ENCODE measurements at places on chromosomes 4 and X.

- no peak for DNase-seq
These were observed 25.5 kb upstream of the RXFP1 start for GRCh38 chr4:158496030-158496741.

GRCh38 chr4:77911842-77912450 lies 49.3 kb downstream of the MRPL1 start:
- no peak for DNase-seq

- no peak for DNase-seq
These were observed 7.9 kb downstream of the FAM13A start for GRCh38 chr4:89048906-89049601.

DNA sequence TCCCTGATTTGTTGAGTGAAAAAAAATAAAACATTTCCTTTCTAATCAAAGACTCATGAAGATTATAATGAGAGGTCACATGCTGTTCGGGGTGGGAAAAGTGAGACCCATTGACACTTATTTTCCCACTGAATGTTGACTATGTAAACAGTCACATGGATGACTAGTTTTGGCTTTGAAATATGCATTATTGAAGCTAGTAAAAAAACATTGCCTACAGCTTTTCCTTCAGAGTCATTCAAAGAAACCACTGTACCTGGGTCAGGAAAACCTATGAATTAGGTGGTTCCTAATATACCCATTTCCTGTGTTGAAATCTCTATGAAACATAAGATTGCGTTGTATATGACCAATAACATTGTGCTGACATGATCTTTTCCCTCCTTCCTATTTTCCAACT lies 251.2 kb downstream of the CFAP299 start:
- DNase-seq, result no peak

DNA sequence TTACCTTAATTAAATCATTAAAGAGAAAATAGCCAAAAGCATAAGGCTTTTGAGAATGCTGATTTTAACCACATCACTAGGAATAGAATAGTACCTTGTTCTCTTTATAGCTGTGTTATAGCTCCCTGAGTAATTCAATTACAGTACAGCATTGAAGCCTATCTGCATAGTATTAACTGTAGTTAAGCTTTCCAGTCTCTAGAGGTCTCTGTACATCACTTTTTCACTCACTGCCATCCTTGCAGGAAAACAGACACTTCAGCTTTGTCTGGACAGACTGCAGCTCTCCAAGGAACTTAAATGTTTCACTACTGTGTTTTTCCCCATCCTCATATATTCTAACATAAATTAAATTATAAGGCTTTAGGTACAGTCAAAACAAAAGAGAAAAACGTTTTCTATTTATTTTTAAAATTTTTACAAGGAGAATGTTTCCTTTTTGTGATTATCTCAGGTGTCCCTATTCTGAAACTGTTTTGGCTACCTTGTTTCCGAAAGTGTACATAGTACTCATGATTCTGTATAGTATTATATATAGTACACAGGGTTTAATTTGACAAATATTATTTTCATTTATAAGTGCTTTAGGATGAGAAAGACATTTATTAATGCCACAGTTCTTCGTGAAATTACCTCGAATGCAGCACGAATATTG lies 407.9 kb downstream of the PCDH18 start:
- no peak for DNase-seq

- DNase-seq, result no peak
These were observed 243.4 kb upstream of the GK2 start for GRCh38 chr4:79651456-79651855.

DNA sequence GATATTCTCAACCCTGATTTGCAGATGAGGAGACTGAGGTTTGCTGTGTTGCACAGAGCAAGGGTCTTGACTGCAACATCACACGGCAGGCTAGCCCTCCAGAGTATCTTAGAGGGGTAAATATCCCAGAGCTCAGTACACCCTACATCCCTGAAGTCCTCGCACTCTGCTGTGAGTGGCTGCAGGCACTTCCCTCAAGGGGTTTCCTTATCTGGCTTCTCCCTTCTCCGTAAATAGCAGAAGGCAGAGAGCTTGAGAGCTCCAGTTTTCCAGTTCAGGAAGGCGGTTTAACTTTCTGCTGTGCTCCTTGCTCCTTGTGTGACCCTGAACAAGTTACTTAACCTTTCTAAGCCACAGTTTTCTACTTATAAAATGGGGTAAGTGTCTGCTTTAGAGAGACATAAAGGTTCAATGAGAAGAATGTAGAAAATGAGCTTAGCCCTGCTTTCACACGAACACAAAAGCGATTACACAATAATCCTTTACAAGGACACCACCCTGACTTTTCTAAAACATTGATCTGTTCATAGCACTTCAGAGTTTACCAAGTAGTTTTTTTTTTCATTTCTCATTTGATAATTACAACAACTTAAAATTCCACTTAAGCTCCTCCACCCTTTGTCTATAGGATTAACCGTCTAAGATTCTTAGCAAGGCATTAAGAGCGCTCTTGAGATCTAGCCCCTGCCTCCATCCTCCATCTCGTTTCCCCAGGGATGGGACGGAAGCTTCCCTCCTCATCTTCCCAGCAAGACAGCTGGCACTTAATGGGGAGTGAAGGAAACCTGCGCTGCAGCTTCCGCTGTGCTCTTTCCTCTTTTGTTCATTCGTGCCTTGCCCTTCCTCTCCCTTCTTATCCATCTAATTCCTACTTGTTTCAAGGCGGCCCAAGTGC lies 68.4 kb downstream of the TAPT1 start:
- DNase-seq, result no peak

DNA sequence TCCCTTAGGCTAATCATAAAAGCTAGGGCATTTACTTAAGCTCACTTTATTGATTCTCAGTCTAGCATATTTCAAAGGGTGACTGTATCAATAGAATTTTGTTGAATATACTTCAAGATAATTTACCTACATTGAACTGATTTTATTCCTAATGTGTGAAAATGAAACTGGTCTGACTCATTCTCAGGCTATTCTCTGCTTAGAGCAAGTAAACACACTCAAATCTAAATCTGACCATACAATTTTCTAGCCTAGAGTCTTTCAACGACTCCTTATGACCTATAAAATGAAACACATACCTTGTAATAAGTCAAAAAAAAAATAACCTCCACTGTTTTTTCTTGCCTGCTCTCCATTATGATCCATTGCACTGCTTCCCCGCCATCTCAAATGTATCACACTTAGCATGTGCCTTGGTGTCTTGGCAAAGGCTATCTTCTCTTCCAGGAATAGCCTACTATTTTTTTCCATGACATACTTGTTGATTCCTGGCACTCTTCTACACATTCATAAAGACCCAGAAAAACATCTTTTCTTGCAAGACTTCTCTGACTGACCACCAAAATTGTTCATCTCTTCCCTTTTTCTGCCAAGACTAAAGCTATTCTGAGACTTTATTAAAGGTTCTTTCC lies 965.1 kb upstream of the HS3ST1 start:
- DNase-seq, result no peak

- DNase-seq, result no peak
These were observed 101.8 kb downstream of the SLC4A4 start for GRCh38 chr4:71440612-71441011.

DNA sequence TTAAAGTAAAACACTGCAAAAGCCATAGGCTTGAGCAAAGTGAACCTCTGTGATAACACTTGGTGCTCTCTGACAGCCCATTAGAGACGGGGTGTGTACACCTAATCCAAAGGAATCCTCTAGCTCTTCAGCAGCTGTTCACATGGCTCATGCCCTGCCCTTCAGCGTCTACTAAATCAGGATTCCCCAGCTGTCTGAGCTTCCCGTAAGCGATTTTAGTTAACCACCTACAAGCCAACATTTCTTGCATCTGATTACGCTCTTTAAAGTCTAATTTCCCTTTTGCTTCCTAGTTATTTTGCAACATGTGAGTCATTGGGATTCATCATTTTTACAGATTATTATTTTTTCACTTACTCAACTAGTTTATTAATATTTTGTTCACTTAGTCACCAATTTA lies 6.5 kb downstream of the DMD start:
- no peak for DNase-seq

- no peak for DNase-seq
These were observed 4.5 kb downstream of the CXXC4 start for GRCh38 chr4:104490096-104490769.

- no peak for DNase-seq
These were observed 29.5 kb upstream of the C4orf54 start for GRCh38 chr4:99687120-99687519.

GRCh38 chrX:34918856-34919255 lies 23.7 kb upstream of the FAM47B start:
- DNase-seq, result no peak

GRCh38 chrX:40058719-40059118 lies 39.0 kb downstream of the BCOR start:
- no peak for DNase-seq

DNA sequence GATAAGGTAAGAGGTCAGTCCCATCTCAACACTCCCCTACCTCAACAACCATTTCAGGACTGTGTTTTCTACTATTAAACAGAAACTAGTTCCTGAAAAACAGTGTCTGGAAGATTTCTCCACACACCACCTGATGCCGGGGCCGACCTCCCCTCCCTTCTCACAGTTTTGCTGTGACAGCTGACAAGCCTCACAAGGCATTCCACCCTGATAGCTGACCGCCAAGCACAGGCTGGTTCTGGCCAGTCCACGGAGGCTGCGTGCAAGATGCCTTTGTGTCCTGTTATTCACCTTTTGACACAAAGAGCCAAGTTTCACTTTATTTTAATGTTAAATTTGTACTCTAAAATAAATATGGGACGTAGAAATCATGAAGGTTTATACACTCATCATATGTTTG lies 758.6 kb downstream of the PDHA2 start:
- no peak for DNase-seq

GRCh38 chr4:17875402-17876070 lies 64.8 kb downstream of the NCAPG start:
- DNase-seq, result no peak

DNA sequence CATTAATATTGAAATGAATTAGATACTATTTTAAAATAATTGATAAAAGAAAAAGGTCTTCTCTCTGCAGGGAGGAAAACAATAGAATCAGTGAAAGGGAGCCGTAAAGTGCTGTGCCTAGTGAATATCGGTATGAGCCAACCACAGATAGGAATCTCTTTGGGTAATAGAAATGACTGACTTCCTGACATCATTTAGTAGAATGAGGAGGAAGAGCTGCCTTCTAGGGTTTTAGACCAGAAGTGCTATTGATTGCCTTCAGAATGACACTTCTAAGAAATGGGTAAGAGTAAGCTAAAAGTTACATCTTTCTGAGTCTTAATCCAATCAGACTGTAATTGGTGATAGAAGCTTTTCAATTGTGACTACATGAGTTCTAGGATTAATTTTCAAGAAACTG lies 134.0 kb upstream of the MAP9 start:
- DNase-seq, result no peak

DNA sequence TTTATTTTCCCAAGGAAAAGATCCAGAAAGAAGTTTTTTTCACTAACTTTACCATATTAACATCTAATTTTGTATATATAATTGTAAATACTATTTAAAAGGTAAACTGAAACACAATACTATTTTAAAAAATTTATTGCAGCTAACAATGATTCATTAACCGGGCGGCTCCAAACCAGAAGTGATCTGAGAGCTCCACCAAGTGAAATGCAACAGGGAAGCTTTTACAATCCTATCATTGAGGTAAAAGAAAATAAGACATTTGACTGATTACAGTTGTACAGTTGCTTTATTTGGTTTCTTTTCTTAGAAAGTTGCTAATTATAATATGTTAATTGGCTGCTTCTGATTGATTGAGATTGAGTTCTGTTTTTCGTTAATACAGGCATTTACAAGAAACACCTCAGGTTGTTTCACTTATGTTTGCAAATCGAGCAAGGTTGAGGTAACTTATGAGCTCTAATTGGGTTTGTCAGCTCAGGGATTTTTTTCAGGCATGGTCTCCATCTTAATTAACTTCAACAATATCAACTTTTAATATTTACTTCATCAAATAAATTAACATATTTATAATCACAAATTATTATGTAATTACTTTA lies 220.2 kb upstream of the UGT8 start:
- DNase-seq, result no peak

DNA sequence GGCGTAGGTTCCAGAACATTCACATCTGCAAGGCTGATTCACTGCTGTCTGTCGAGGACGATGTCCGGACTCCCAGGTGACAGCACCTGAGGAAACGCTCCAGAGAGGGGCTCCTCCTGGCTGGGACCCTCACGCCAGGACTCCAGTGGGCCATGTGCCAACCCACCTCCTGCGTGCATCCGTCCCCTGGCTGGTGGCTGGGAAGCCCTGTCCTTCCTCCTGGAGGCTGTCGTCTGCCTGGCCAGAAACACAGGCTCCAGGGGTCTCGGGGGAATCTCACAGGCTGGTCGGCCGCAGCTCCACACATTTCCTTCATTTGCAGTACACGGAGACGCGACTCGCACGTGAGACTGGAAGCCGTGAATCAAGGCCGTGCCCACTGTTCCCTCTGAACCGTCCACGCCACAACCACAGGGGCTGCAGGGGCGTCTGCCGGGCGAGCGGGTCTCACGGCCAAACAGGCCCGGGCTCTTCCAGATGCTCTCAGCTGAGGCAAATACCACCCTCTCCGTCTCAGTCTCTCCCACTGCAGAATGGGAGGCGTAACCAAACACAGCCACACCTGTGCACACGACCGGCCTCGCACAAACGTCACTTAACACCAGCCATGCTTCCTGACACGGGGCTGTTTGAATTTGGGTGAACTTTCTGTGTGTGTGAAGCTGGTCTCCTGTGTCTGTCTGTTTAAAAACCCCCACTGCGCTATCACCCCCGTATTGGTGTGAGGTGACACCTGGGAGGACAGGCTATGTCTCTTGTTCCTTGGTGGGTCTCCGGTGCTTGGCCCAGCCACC lies 38.7 kb upstream of the MXD4 start:
- DNase-seq, result no peak

GRCh38 chr4:10619220-10619619 lies 65.3 kb downstream of the CLNK start:
- DNase-seq, result no peak

DNA sequence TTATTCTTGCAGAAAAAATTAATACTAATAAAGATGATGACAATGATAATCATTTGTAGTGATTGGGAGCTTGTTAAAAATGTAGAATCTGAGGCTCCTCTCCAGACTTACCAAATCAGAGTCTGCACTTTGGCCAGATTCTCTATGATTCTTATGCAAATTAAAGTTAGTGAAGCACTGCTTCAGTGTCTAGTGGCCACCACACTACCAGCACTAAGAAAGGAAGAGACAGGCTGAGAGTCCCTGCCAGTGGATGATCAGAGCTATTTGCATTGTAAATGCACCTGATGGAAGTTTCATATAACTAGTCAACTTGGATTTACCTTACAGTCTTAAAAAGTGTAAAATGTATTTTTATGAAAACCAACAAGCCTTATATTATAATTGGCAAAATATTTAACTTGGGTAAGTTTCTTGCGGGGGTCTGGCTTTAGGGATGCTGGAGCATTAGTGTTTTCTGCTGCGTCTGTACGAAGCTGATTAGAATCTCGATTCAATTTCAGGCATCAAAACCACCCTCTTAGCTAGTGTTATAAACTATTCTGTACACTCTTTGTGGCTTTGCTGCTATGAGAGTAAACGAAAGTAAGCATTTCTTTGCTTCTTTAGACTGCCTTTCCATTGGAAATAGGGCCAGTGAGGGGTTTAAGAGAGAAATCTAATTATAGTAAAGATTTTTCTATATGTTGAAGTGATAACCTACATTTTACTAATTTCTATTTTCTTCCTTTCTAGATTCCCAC lies 114.1 kb downstream of the TLL1 start:
- DNase-seq, result no peak

GRCh38 chrX:13130816-13131215 lies 86.4 kb upstream of the FAM9C start:
- DNase-seq, result no peak

Measured in stimulated activated CD8-positive, alpha-beta memory T cell treated with anti-CD3 and anti-CD28 coated beads, Interleukin-15, amount 100 ng/mL, for 48 hours (primary cell).